WERI-Rb-1 (cell line): ENCODE measurements at places on chromosomes 6 and 20.

- peak; percentile 13 for DNase-seq
Measured at GRCh38 chr20:51579137-51579536, 36.6 kb upstream of the NFATC2 start.

DNA sequence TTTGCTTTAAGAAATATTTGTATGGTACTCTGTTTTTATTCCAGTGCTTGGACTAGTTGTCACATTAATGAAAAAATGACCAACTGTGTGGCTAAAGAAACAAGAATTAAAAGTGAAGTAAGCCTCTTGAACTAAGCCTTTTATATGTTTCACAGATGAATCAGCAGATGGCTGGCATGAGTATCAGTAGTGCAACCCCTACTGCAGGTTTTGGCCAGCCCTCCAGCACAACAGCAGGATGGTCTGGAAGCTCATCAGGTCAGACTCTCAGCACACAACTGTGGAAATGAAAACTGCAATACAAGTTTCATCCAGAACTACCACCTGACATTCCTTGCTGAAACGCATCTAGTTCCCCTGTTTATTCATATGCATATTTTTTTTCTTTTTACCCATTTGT is 96.8 kb downstream of the B3GAT2 start:
- DNase-seq: peak; percentile 74

- no peak for DNase-seq
Measured at GRCh38 chr6:22448291-22448711, 121.1 kb upstream of the HDGFL1 start.

GRCh38 chr20:24102290-24102689 is 113.7 kb upstream of the GGTLC1 start:
- peak; percentile 48 for DNase-seq

GRCh38 chr6:39892490-39893129 is 41.7 kb downstream of the MOCS1 start:
- DNase-seq: peak; percentile 83

DNA sequence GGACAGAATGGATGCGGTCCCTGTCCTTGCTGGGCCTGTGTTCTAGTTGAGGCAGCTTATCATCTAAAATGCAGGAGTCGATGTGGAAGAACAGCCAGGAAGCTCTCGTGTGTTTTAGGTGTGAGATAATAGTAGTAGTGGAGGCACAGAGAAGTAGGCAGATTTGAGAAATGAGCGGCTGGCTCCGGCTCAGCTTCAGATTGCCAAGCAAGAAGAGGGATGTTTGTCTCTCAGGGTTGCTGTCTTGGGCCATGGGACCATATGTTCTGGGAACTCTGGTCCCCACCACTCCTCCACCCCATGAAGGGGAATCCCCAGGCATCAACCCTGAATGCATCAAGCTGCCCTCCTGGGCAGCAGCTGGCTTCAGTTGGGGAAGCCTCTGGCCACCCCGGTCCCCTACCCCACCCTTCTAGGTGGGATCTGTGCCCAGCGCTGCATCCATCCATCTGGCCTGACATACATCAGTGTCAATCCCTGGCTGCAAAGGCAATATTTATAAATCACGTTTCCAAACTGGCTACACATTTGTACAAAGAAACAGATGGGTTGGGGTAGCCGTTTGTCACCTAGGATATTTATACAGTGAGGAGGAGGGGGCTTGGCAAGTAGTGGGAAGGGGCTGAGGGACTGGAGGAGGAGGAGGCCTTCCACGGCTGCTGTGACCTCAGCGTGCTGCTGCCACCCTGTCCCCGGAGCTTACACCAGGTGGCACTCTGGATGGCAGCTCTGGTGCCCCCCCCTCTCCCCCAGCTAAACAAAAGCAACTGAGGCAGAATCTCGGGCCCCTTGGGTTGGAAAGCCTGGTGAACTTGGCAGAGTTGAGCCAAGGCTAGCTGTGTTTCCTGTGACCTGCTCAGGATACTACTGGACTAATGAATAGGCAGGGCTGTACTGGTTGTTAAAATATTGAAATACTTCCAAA is 64.4 kb downstream of the CD40 start:
- DNase-seq: no peak
